ENCODE measurements at places on chromosomes 6 and 20.
A peak's percentile ranks its signal among the peaks of the same experiment; 100 is the strongest.

- peak; percentile 81 for DNase-seq
These were observed 21.4 kb upstream of the TRAM2 start for GRCh38 chr6:52598123-52598823.

DNA sequence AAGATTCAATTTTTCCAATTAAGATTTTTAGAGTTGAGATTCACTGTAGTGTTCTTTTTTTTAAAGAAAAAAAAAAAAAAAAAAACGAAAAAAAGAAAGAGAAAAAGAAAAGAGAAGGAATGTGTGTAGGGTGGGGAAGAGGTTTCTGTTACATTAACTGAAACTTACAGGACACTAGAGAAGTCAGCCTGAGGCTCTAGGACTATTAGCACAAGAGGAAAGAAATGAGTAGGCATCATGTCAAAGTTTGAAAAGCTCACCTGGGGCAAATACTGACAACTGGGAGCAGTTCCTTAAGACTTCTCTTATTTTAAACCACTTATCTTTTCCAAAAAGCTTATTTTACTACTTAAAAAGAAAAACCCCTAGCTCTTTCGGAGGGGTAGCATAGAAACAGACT is 185.9 kb downstream of the DST start:
- DNase-seq, result no peak

- DNase-seq, result no peak
These were observed 10.9 kb upstream of the MBOAT1 start for GRCh38 chr6:20223141-20223540.

DNA sequence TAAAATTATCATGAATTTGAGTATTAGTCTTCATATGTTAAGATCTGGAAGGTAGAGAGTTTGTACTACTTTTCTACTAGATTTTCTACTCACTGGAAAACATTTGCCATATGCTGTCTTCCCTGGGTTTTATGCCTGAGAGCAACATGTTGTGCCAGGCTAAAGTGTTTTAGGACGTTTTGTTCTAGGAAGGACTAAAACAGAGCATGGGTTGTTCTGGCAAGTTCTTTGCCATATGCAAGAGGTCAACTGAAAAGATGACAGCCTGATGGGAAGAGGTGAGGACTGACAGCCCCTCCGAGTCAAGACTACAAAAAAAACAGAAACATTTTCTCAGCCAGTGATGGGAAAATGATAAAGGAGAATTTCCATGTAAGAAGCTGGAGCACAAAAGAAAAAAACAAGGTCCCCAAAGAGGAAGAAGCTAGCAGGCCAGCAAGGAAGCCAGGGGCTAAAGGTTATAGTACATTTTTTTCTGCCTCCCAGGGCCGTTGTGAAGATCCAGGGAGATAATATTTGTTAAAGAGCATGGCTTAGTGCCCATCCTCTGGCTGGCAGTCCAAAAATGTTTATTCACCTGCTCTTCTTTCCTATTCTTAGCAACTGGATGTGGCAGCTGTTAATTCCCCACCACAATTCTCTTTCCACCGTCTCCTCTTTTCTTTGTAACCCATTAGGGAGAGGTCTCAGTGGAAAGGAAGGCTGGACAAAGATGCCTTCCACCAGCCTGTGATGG is 7.8 kb downstream of the SCGN start:
- no peak for DNase-seq

DNA sequence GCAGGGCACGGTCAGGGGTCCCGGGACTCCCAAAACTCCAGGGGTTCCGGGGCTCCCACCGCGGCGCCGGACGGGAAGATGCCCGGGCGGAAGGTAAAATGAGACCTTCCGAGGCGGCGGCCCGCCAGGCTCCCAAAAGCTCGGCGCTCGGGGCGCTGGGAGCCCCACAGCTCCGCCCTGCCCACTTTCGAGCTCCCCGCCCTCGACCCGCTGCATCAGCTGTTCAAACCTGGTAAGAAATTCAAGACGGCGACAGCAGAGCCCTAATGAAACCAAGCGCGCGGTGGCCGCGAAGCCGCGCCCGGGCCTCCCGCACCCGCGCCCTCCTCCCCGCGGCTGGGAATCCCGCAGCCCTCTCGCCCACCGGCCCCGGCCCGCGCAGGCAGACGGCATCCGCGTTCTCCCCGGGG is 369 bp downstream of the SLC4A11 start:
- DNase-seq, result no peak

DNA sequence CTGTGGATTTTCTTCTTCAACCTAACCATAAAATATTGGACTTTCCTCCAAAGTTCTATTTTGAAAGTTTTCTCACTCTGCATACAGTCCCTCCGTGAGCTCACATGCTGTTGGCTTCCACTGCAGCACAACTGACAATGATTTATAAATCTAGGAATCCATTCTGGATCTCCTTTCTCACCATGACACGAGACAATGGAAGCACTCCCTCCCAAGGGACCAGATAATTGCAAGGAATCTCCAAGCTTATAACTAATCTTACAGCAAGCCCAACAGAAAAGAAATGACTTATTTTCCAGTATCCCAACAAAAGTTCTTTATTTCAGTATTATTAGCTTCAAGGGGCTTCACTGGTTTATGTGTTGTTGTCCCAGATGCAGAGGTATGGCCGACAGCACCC is 729.0 kb downstream of the RFPL4B start:
- DNase-seq, result no peak

DNA sequence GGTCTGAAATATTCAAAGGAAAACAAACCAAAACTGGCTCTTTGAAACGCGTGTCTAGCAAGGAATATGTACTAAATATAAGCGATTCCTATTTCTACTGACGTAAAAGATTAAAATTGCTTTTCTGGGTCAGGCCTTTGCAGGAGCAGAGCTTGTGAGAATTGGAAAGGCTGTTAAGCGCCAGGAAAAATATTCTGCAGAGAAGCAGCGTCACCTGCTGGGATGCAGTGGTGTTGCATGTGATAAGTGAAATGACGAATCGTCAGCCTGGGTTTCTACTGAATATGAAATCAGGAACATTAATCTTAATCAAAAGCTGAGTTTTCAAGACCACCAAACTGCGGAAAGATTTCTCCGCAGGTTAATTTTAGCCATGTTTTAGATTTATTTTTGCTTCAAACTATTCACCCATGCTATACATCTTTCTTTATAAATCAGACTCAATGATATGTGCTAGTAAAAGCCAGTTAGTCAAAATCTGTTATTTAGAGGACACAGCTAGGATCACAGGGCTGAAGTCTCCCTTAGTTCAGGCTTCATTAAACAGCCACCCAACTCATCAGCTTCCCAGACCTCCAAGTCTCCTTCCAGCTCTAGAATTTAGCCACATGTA is 67.4 kb downstream of the ALDH8A1 start:
- DNase-seq, result peak; percentile 73

GRCh38 chr6:63272397-63272796 is 47.4 kb downstream of the LGSN start:
- peak; percentile 5 for DNase-seq

DNA sequence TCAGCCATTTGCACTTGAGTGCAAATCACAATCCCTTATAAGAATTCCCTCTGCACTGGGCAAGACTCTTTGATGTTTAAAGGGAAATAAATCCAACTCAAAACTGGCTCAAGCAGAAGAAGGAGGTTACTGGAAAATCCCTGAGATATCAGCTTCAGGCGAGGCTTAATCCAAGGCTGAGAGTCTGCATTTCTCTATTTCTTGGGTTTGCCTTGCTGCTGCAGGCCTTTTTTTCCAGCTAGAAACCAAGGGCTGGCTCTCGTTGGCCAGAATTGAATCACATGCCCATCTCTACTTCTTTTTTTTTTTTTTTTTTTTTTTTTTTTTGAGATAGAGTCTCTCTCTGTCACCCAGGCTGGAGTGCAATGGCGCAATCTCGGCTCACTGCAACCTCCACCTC is 11.7 kb downstream of the HCK start:
- DNase-seq, result no peak

- DNase-seq, result no peak
These were observed 17.2 kb downstream of the KCNK17 start for GRCh38 chr6:39296745-39297640.
